ENCODE measurements at places on chromosomes 5 and 9.

GRCh38 chr5:173494446-173494845 lies 122.0 kb downstream of the BOD1 start:
- peaks cover 2% of the 10 kb centered on the region for H3K4me1 ChIP-seq
- H3K4me3 ChIP-seq = no peak overlapping the region
- no peak for DNase-seq
- no peaks in the 10 kb centered on the region for H3K36me3 ChIP-seq
- no peak overlapping the region for H3K27ac ChIP-seq
- no peaks in the 10 kb centered on the region for H3K27me3 ChIP-seq

DNA sequence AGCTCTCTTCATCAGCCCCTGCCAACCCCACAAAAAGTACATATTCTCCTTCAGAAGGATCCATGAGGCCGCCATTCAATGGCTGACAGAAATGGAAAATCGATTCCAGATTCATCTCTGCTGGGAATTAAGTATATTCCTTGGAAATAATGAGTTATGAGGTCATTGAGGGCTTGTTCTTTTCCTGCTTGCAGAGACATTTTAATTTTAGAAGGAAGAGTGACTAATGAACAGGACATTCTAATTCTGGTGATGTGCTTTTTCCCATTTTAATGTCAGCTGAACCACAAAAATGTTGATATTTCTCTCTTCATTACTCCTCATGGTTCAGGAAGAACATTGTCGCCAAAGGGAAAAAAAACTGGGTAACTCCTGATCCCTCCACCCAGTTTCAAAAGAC lies 314.0 kb downstream of the PIK3R1 start:
- no peak overlapping the region for H3K27ac ChIP-seq
- no peak for DNase-seq
- peaks cover 3% of the 10 kb centered on the region for H3K4me1 ChIP-seq
- H3K4me3 ChIP-seq = no peak overlapping the region

- peaks cover 14% of the 10 kb centered on the region for H3K4me1 ChIP-seq
- no peaks in the 10 kb centered on the region for H3K36me3 ChIP-seq
- no peak for DNase-seq
- no peak overlapping the region for H3K4me3 ChIP-seq
Measured at GRCh38 chr9:109799792-109800191, 19.8 kb downstream of the PALM2AKAP2 start.

GRCh38 chr9:93612796-93613154 lies 36.4 kb downstream of the PHF2 start:
- no peaks in the 10 kb centered on the region for H3K27me3 ChIP-seq
- DNase-seq = no peak
- no peaks in the 10 kb centered on the region for H3K36me3 ChIP-seq
- no peak overlapping the region for H3K27ac ChIP-seq
